Right lung (tissue), 10 donors: ENCODE measurements at places on chromosomes 12 and 14.

- DNase-seq: no peak
Measured at GRCh38 chr14:106843386-106843785, 1317.0 kb downstream of the TMEM121 start.

- DNase-seq: no peak
Measured at GRCh38 chr14:68610251-68610793, 182.5 kb downstream of the ZFP36L1 start.

DNA sequence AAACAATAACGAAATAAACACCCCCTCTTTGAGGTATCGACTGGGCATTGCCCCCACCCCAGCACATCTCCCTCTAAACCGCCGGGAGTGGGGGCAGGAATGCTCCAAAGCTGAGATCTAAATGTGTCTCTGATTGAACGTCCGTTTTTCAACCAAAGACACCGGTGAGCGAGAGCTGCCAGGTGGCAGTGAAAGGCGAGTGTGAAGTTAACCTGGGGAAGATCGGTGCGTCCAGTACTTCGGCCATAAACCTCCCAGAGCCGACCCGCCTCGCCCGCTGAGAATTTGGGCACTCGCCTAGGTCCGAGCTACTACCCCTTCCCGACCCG is 625 bp downstream of the ANGEL1 start:
- no peak for DNase-seq

GRCh38 chr12:24898185-24898584 is 50.7 kb downstream of the BCAT1 start:
- DNase-seq: no peak

DNA sequence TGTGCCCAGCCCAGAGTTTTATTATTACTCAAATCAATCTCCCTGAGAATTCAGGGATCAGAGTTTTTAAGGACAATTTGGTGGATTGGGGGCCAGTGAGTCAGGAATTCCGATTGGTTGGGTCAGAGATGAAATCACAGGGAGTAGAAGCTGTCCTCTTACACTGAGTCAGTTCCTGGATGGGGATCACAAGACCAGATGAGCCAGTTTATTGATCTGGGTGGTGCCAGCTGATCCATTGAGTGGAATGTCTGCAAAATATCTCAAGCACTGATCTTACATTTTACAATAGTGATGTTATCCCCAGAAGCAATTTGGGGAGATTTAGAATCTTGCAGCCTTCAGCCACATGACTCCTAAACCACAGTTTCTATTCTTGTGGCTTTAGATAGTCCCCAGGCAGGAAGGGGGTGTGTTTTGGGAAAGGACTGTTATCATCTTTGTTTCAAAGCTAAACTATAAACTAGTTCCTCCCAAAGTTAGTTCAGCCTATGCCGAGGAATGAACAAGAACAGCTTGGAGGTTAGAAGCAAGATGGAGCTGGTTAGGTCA is 89.1 kb upstream of the CNOT2 start:
- DNase-seq: no peak

DNA sequence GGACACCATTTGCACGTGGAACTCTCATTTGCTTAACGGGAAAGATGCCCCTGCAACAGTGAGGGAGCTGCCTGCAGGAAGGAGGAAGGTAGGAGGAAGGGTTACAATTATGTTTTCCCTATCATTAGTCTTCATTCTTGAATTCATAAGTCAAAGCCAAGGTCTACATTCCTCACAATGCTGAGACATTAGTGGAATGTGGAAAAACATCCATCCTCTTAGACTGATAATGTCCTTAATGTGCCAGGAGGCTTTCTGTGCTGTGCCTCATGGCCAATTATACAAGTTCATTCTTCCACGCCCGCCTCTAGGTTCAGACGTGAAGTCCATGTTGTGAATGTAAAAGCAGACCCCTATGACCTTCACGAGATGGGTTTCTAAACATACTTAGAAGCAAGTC is 1212.4 kb upstream of the TMEM132C start:
- no peak for DNase-seq

DNA sequence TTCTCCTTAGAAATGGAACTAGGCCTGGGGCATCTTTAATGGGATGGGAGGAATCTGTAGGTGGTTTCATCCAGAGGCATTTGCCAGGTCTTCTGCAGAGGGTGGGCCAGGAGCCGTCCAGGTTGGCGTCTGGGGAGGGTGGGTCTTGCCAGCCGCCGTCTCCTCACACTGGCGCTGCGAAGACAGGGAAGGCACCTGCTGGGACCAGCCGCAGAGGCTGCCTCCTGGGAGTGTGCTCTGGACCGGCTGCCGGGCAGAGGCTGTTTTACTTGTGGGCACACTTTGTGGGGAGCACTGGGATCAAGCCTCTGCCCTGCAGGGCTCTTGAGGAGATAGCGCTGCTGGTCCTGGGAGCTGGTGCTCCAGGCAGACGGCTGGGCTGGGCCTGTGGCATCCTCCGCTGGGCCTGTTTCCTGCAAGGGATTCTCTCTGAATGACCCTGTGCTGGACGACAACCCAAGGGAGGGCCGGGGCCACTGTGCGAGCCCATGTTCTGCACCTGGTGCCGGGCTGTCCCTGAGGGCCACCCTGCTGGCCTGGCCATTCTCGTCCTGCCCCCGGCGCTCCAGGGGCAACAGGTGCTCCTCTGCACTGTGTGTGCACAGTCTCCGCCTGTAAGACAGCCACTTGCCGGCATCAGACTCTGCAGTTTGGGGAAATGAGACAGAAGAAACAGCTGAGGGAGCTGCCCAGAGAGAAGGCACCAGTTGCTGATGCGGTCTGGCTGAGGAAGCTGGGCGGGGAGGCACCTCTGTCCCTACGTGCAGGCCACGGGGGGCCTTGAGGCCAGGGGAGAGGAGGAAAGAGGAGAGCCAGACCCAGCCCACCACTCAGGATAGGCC is 10.0 kb upstream of the TEX22 start:
- DNase-seq: no peak

DNA sequence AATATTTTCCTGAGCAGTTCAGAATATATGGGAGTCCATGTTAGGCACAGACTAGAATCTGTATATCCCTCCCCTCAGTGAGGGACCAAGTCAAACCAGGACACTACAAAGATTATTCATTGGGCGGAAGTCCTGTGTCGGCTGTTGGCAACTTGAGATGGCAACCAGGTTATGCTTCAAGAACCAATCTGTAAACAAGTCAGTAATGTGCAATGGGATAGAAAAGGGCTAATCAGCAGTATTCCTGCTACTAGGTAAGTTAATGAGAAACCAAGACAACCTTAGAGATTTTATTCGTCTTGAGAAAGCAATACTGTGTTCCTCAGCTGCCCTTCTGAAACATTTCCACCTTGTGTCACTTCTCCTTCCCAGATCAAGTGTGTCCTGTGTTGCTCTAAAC is 26.4 kb downstream of the ARG2 start:
- no peak for DNase-seq

DNA sequence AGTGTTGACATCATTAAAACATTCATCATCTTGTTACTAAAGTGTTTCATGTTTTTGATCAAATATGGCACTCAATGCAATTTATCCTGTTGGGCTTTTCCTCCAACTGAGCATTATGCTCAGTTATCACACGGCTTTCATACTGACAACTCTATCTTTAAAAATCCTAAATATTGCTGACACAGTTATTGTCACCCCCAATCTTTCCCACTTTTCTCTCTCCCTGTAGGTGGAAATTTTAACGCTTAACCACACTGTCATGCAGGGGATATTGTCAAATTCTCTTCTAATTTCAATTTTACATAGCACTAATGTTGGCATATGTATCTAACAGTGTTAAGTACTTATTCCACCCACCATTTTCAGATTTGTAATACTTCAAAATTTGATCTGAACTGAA is 59.7 kb upstream of the GPHB5 start:
- DNase-seq: no peak

- DNase-seq: no peak
Measured at GRCh38 chr14:69632593-69633151, 21.3 kb downstream of the SUSD6 start.

DNA sequence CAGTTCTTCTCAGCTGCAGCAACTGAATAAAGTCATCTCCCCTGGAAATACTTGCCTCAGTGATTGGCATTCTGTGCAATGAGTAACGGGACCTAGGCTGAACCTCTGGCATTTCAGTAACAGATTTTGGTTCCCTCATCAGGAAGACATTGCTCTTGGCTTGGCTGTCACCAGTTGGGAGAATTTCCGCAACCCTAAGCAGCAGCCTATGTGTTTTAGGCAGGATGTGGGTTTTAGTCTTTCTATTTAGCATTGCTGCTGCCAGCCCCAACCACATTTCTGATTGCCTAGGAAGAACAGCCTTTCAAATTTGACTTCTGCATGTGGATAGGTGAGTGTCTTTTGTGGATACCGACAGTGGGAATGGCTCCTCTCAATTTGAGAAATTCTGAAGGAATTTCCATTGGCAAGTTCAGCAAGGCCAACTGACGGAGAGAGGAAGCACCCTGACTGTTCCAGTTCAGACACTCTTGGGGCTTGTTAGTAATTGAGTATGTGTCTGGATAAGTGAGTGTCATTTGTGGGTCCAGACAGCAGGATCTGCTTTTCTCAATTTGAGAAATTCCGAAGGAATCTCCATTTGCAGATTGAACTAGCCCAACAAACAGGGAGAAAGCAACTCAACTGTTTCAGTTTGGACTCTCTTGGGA is 19.0 kb upstream of the CLEC2A start:
- DNase-seq: no peak

- DNase-seq: no peak
Measured at GRCh38 chr12:2622460-2622859, 172.3 kb upstream of the FKBP4 start.

DNA sequence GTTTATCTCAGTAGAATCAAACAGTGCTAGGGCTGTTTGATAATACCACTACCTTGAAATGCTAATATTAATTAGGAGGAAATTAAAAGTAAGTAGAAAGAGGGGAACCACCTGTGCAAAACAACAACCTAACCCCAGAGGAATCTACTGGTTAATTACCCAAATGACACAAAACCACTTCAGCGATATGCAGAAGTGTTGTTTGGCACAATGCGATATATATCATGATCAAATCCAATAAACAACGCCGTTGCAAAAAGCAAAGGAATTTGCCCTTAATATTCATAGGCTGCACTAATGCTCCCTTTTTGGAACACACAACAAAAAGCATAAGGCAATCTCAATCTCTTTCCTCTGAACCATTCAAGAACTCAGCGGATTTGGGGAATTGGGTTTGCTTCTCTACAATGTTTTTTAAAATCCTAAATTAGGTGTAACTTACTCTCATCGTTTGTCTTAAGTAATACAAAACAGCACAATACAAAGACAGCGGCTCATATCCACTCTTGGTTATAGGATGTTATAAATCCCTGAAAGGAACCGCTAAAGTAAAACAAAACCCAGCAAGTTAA is 1.5 kb downstream of the MAP4K5 start:
- DNase-seq: peak; percentile 14

DNA sequence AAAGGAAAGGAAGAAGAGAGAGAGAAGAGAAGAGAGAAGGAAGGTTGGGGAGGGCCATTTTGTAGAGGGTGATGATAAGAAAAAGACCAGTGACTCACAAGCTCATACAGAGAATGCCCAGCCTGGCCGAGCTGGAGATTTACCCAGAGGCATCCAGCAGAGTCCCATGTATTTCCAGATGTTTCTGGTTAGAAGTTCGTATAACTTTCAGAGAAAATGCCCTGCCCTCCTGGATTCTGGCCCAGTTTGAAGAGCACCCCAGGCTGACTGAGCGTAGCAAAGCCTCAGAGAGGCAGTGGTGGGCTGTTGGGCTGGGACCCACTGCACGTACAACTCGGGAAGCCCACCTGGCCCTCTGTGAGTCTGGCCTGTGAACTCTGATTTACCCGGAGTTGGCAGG is 221.8 kb downstream of the SLC41A2 start:
- DNase-seq: no peak

GRCh38 chr14:71300566-71301330 is 393.5 kb downstream of the PCNX1 start:
- no peak for DNase-seq

DNA sequence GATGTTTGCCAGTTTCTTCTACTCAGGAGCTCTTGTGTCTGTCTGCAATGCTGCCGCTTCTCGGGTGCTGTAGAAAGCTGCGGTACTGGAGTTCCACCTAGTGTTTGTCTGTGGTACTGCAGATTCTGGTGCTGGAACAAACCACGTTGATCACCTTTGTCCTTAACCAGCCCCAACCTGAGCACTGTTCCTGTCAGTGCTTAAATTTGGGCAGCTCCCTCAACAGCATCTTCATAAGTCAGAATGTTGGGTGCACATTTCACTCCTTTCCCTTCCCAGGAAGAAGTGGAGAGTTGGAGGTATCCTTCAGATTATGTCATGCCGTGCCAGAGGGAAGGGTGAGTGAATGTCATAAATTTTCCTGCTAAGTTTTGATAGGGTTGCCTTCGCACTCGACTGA is 48.7 kb upstream of the LALBA start:
- DNase-seq: peak; percentile 56

- no peak for DNase-seq
Measured at GRCh38 chr12:103901518-103902173, 28.6 kb upstream of the HSP90B1 start.

DNA sequence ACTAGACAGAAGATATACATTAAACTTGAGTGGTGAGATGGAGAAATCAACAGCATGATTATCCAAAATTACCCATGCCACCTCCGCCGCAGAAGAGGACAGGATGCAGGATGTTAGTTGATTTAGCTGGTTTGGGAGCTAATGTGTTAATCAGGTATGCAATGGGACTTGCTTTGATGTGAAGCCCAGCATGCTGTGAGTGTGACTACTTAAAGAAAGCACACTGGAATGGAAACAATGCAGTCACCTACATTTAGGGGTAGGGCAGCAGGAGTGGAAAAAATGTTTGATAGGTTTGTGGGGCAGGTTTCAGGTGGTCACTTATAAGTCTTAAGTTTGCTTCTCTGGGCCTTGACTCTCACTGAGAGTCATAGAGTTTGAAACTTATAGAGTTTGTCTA is 170.0 kb upstream of the DAAM1 start:
- DNase-seq: no peak

DNA sequence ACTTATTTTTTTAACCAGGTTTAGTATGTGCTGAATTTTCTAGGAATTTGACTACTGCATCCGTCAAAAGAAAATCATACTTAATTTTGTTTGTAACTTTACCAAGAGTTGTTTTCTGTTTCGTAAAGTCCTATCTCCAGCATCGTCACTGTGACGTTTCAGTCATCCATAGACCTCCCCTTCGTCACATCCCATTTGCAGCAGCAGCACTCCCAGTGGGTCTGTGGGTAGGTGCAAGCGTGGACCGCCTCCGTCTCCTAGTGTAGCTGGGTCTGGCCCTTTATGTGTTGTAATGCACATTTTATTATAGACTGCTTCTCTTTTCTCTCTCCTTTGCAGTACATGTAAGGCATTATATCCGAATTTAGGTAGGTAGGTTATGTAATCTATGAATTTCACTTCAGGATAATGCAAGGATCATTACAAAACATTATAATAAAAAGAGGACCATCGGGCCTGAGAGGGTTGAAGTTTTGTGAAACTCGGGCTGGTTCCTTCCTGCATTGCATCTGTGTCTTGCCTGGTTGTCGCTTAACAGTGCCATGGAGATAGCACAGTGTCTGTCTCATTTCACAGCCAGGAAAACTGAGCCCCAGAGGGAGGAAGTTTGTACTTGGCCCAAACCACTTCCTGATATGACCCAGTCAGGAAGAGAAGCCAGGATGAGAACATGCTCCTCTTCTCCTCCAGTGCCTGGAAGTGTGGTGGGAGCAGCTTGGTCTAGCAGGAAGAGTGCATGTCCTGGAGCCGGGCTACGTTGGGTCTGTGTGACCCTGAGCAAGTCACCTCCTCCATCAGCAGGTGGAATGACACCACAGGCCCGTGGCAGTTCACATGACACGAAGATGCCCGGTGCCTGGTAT is 41.3 kb downstream of the EVL start:
- no peak for DNase-seq
